ENCODE measurements at places on chromosomes 13 and 19. TPM values are rescaled to one million over a fixed set of nuclear protein-coding genes. Genes with fewer than 3 reads are reported as not detected.

DNA sequence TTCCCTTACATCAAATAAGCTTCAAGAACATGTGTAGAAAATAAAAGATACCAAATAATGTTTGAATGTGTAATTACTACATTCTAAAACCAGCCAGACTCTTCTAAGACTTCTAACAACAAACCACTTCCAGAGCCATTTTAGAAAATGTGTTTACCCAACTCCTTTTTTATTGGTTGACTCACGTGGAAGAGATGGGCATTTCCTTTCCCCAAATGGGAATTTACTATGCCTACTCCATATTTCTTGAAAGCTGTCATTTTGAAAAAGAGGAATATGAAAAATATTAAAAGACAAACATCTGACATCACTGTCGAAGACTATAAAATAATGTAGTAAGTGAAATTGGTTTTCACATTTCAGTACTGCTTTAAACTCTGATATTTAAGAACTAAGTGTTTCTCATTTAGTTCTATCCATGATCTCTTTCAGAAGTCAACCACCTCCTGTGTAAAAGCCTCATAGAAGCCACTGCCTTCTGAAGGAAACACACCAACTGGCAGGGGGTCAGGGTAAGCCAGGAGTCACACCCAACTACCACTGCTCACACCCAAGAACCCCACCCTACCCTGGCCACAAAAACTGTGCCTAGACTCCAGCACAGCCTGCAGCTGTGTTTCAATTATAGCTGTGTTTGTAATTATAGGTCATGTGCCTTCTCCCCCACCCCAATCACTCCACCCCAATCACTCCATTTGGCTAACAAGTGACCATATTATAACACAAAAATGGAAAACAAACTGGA lies 86.8 kb downstream of the UBL3 start:
- no peak for DNase-seq

DNA sequence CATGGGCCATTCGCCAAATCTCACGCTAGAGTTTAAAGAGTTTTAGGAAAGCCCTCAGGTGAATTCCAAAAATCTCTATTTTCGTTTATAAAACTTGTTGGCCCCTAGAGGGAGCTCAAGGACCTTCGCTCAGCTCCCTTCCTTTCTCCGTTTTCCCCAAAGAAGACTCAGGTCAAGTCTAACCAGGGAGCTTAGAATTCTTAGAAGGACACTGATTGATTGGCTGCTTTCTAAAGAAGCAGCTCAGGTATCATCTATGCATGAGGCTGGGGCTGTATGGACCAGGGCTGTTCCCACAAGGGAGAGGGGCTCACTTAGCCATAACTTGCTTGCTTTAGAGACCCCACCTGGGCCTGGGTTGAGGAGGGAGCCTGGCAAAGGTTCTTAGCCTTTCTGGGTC lies 20.5 kb downstream of the DZIP1 start:
- DNase-seq = peak; percentile 70

GRCh38 chr19:30335306-30335886 lies 36.8 kb upstream of the ZNF536 start:
- no peak for DNase-seq

DNA sequence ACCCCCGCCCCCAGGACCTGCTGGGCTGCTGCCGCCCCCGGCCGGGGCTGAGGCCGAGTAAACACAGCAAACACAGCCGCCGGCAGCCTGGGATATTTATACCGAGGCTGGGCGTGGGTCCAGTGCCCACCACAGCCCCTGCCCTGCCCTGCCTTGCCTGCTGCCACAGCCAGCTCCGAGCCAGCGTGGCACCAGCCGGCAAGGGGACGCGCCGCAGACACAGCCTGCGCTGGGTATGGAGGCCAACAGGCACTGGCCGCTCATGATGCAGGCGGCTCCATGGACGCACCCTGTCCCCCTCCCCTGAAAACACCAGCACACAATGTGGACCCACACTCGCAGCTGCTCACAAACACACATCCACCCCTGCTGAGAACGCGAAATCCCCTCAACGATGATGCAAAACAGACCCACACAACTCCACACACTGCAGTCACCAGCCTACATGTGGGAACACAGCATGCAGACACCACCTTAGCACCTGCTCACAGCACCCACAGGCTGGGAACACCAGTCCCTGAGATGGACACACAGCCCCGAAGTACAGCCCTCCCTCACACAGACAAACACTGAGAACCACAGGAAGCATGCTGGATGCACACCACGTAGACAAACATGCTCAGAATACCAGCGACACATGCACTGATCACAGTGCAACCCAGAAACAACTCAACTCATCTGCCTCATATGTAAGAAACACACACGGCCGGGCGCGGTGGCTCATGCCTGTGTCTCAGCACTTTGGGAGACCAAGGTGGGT lies 16.2 kb downstream of the CCDC97 start:
- DNase-seq = peak; percentile 61

Gene AMER2
- total RNA-seq = not detected

Gene ZNF561
- total RNA-seq = 36.9 TPM

Data from natural killer cell (primary cell).